ENCODE measurements at places on chromosomes 5 and 9.

DNA sequence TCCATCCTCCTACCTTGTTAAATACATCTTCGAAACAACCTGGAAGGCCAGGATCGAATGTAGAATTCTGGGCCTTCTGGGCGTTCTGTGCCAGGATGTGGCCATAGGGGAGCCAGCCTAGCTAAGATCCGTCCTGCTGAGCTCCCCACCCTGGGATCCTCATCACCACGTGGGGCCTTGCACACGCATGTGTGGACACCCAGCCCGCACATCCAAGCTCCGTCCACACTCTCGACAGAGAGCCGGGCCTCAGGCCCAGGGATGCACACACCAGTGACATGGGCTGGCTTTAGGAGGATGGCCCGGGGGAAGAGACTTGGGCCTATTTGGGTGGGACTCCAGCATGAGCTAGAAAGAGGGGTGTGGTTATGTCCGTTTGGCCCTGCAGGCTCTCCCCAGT lies 154.0 kb downstream of the PAX5 start:
- DNase-seq = no peak

DNA sequence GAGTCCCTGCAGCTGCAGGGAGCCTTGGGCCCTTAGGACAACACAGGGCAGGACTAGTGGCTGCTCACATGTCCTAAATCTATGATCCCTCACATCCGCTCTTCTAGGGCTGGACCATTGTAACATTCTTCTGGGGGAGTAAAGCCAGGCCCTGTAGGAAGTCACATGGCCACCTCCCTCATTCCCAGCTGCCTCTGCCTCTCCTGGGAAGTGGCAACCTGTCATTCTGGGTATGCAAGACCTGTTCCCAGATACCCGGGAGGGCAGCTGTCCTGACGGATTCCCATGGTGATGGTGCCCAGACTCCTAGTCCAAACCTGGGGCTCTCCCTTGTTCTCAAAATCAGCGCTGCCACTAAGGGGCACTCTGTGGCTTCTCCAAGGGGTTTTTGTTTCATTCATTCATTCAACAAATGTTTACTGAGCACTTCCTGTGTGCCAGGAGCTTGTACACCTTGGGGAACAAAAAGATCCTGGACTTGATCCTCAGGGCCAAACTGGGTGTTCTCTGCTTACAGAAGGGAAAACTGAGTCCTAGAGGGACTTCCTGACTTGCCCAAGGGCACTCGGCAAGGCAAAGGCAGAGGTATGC lies 85.6 kb downstream of the PSD2 start:
- DNase-seq = peak; percentile 35

DNA sequence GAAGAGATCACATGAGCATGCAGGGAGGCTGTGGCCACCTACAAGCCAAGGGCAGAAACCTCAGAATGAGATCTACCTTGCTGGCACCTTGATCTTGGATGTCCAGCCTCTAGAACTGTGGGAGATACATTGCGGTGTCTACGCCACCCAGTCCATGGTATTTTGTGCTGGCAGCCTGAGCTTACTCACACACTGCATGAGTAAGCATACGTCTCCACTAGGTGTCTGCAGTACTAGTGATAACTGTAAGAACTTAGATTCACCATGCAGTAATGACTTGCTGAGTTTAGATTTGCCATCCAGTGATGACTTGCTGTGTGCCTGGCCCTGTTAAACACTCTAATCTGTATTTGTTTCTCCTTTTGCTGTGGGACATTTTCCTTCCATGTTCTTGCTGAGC lies 417.7 kb downstream of the GADD45G start:
- no peak for DNase-seq

DNA sequence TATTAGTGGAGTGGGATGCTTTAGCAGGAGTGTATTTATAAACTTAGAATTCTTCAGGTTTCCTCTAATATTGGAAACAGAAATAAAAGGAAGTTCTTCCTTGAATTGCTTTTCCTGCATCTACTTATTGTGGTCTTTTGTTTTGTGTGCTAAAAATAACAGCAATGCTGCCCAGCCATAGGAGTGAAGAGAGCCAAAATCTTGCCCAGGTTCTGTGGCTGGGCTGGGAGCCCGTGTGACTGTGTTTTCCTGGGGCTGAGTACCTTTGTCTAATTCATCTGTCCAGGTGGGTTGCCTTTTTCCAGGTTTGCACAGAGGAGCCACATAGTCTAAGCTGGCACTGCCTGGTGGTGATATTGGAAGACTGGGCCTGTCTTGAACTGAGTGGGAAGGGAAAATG lies 179.7 kb upstream of the ADAMTSL1 start:
- no peak for DNase-seq

DNA sequence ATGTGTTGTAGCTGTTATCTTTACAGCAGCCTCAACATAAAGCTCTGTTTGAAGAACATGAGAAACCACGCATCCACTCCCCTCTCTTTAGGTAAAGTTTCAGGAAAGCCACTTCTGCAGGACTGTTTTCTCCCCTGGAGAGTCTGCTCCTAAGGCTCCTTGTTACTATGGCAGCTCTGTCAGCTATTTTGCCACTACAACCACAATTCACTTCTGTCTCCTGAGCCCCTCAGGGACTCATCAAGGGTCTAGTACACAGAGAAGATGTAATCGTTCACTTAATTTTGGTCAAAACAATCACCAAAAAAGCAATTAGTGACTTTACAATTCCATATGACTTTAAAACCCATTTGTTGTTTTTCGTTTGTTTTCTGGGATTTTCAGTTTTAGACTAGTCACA lies 157.7 kb downstream of the FBN2 start:
- DNase-seq = peak; percentile 14

- DNase-seq = no peak
These were observed 73.9 kb downstream of the FOXD1 start for GRCh38 chr5:73374520-73375190.

DNA sequence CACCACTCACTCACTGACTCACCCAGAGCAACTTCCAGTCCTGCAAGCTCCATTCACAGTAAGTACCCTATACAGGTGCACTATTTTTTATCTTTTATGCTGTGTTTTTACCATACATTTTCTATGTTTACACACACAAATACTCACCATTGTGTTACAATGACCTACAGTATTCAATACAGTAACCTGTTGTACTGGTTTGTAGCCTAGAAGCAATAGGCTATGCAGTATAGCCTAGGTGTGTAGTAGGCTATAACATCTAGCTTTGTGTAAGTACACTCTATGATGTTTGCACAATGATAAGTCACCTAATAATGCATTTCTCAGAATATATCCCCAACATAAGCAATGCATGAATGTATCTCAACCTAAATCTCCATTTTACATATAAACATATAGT lies 541.1 kb downstream of the NR2F1-AS1 start:
- no peak for DNase-seq

GRCh38 chr5:109921735-109922380 lies 232.1 kb downstream of the MAN2A1 start:
- DNase-seq = no peak

Data from mesendoderm (in vitro differentiated cells).